ENCODE measurements at places on chromosomes 1 and 21.
A peak's percentile ranks its signal among the peaks of the same experiment; 100 is the strongest.

GRCh38 chr21:31929548-31929947 is 56.7 kb downstream of the HUNK start:
- no peak for DNase-seq

DNA sequence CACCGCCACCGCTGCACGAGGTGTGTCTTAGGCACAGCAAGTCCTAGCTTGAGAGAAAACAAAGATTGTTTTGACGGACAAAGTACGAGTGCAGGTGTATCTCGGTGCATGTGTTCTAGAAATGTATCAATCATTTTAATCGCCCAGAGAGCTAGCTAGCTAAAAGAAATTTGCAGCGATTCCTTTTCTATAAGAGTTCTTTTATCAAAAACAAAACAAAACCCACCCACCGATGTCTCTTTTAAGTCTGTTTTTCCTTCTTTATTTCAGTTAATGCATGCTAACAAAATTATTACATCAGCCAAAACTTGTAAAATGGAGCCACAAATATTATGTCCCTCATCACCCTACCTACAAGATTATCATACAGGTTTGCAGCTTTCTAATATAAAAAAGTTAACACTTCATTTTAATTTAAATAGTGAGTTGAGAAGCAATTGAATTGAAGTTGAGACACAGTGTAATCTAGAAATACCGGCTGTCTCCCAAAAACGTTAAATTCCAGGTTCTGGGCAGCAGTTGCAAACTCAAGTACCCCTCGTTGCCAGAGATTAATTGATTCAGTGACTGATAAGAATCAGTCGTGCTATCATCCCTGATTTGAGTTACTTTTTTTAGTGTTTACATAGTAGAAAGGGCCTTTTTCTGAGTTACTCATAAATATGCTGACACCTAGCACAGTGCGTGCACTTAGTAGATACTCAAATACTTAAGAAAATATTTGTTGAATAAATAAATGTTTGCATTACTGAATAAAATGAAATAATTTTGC is 1.5 kb upstream of the SYDE2 start:
- no peak for DNase-seq

DNA sequence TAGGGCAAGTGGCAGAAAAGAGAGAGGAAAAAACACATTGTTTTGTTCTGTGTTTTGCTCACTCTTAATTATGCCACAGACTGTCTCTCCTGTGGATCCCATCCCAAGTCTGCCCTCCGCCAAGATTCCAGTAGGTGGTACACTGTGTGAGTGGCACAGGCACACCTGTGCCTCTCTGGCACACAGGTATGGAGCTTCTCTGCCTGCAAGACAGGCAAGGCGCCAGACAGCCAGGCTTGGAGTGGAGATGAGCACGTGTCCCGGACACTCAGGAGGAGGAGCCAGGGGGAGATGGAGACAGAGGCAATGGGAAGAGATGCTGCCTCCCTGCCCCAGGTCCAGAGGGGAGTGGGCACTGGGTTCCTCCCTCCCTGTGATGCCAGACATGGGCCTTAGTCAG is 6.5 kb upstream of the GRIK3 start:
- DNase-seq: no peak

DNA sequence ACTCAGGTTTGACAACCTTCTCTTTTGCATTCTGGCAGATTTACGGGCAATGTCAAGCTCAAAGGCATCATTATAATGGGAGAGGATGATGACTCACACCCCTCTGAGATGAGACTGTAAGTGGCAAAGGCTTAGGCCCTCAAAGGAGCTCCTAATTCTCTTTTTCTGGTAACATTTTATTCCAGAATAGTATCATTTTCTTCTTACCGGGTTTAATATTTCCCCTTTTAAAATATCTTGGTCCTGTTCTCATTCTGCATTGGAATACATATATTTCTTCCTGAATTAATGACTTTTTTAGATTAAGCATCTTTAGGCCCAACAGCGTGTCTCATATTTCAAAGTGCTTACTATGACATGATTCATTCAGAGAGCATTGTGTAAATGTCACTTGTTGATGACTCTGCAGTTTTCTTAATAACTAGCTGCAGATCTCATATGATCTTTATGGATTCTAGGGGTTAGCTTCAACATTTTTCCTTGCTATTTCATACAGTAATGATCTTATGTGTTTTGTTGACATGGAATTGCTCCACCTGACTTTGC is 1.7 kb downstream of the PITHD1 start:
- no peak for DNase-seq

DNA sequence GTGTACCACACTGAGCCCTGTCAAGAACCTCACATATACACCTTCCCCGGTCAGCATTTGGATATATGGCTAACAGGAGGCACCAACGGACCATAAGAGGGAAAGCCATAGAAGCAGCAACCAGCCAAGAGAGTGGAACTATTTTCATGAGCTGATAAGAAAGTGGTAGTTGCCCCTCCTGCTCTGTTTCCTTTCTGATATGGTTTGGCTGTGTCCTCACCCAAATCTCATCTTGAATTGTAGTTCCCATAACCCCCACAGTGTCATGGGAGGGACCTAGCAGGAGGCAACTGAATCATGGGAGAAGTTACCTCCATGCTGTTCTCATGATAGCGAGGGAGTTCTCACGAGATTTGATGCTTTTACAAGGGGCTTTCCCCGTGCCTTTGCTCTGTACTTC is 366.1 kb upstream of the DAB1 start:
- DNase-seq: no peak

DNA sequence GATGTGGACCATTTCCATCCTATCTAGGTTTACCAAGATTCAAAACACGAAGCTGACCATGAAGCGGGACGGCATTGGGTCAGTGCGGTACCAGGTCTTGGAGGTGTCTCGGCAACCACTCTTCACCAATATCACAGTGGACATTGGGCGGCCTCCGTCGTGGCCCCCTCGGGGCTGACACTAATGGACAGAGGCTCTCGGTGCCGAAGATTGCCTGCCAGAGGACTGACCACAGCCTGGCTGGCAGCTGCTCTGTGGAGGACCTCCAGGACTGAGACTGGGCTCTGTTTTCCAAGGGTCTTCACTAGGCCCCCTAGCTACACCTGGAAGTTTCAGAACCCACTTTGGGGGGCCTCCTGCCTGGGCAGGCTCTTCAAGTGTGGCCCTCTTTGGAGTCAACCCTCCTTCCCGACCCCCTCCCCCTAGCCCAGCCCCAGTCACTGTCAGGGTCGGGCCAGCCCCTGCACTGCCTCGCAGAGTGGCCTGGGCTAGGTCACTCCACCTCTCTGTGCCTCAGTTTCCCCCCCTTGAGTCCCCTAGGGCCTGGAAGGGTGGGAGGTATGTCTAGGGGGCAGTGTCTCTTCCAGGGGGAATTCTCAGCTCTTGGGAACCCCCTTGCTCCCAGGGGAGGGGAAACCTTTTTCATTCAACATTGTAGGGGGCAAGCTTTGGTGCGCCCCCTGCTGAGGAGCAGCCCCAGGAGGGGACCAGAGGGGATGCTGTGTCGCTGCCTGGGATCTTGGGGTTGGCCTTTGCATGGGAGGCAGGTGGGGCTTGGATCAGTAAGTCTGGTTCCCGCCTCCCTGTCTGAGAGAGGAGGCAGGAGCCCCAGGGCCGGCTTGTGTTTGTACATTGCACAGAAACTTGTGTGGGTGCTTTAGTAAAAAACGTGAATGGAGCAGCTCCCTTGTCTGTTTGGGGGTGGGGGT is 864 bp upstream of the CCDC24 start:
- DNase-seq: no peak

- peak; percentile 14 for DNase-seq
Observed at GRCh38 chr1:12314333-12314903, 84.6 kb downstream of the VPS13D start.

GRCh38 chr1:151485685-151486255 is 25.4 kb upstream of the CGN start:
- no peak for DNase-seq

DNA sequence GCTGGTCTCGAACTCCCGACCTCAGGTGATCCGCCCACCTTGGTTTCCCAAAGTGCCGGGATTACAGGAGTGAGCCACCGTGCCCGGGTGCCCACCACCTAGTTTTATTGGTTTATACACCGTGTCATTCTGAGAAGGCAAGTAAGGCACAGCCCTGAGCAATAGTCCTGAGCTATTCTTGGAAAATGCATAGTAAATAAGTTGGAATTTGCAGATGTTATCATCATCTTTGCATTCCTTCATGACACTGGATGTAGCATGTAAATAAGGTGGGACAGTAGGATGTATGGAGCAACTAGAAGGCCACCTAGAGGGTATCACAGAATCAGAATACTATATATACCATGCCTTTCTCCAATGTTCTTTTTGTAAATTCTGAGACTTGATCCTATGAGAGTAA is 11.0 kb downstream of the TOR1AIP2 start:
- DNase-seq: no peak

- no peak for DNase-seq
Observed at GRCh38 chr1:168086438-168086837, 50.3 kb downstream of the GPR161 start.

- DNase-seq: no peak
Observed at GRCh38 chr1:53328541-53329499, 950 bp upstream of the LRP8 start.

GRCh38 chr1:182227864-182228547 is 163.6 kb downstream of the GLUL start:
- no peak for DNase-seq

DNA sequence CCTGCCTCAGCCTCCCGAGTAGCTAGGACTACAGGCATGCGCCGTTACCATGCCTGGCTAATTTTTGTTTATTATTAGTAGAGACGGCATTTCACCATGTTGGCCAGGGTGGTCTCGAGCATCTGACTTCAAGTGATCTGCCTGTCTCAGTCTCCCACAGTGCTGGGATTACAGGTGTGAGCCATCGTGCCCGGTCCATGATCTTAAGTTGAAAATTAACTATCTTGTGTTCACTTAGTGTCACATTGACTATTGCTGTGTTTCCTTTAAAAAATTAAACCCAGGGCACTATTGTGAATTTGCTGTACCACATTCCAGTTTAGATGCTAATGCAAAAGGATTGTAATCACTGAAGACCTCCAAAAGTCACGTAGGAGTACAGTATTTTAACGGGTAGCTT is 14.1 kb downstream of the CMPK1 start:
- DNase-seq: no peak

- no peak for DNase-seq
Observed at GRCh38 chr1:170634293-170634692, 29.6 kb upstream of the PRRX1 start.

DNA sequence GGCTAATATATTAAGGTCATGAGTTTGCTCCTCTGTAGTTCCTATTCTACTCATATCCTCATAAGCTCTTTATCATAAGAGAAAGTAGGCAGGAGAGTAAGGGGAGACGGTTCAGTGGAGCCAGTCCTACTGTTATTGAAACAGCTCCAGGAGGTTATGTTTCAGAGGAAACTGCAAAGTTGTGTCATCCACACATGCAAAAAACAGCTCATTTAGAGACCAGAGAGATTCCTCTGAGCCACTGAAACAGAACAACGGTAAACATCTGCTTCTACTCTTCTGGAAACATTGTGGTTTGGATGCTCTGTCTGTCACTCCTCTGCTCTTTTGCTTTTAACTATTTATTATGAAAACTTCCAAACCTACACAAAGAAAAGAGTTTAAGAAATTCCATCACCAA is 66.3 kb upstream of the PPP2R5A start:
- DNase-seq: no peak
